ENCODE measurements at places on chromosomes 13 and 19. TPM values are rescaled to one million over a fixed set of nuclear protein-coding genes. Genes with fewer than 3 reads are reported as not detected.

Gene PPFIA3
- 6.6 TPM for total RNA-seq

Gene CD177
- 0.09 TPM for total RNA-seq

Gene C1QTNF9B
- total RNA-seq, result not detected

Gene CLPTM1
- 29.2 TPM for total RNA-seq

Gene OVOL3
- total RNA-seq, result not detected

Gene OR10H1
- total RNA-seq, result not detected

Gene ZNF534
- not detected for total RNA-seq

Gene MCOLN1
- 3.4 TPM for total RNA-seq

Gene EXOC3L2
- total RNA-seq, result 1.3 TPM

Gene PRTN3
- not detected for total RNA-seq

Gene ZNF558
- 4.1 TPM for total RNA-seq

Gene LSM14A
- 138 TPM for total RNA-seq

Gene MIA
- total RNA-seq, result not detected

Gene HSPB6
- 0.09 TPM for total RNA-seq

Gene TIMM44
- total RNA-seq, result 20.6 TPM

Gene CDK8
- 11.5 TPM for total RNA-seq

Gene ZNF850
- 4.6 TPM for total RNA-seq

Gene RUBCNL
- 0.17 TPM for total RNA-seq

Gene CNMD
- total RNA-seq, result not detected

Gene FREM2
- not detected for total RNA-seq

Gene CGB2
- total RNA-seq, result not detected

Gene LIN7B
- 2.8 TPM for total RNA-seq

Gene CEACAM16
- not detected for total RNA-seq

Data from dermis lymphatic vessel endothelial cell (primary cell).